ENCODE measurements at places on chromosomes 7 and 10.

DNA sequence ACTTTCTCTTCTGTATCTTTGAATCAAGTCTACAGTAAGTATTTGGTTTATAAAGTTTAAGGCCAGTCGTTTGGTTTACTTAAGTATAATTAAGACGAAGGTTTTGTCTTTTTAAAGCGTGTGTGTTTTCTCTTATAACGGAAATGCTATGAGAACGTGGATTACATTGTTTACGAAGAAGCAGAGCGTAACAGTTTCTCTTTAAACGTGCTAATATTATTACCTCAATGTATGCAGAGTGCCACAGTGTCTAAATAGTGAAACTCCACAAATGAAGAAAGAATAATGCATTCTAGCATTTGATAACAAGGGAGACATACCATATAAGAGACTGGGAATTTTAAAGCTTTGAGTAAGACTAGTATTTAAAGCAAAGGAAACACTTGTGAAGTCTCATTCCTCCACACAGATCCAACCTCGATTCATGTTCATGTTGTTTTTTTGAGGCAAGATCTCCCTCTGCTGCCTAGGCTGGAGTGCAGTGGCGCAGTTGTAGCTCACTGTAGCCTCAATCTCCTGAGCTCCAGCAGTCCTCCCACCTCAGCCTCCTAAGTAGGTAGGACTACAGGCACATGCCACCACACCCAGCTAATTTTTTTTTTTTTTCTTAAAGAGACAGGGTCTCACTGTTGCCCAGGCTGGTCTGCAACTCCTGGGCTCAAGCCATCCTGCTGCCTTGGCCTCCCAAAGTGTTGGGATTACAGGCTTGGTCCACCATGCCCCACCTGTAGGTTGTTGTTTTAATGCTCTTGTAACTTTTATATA lies 75.1 kb downstream of the ANKRD61 start:
- no peak for DNase-seq

DNA sequence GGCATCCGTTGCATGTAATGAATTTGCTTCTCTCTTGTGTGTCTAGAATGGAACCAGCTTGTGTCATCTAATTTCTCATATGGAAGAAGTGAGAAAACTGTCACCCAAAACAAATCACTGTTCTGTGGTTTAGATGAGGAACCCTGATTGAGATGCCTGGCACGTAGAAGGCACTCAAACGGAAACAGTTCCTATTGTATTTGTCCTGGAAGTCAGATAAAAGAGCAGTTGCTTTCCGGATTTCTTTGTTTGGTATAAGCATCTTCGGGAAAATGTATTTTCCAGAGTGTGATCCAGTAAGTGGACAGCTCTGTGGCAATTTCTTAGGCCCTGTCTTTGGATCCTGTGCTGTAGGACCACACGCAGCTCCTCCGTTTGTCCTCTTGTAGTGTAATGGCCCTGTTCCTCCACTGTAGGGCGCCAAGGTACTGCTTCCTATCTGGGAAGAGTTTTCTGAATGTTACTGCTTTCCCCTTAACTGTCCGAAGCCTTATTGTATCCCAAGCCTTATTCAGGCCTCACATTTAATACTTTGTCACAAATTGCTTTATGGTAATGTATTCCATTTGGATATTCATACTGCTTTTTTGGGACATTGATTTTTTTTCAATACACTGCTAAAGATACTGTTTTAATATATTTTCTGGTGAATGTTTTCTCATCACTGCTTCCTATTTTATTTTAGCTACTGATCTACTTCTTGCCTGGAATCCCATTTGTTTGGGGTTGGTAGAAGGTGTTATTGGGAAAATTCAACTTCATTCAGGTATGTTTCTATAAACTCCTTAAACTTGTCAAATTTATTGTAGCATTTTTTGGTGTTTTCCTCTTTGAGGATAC lies 24.8 kb downstream of the INPP5F start:
- peak; percentile 59 for DNase-seq

DNA sequence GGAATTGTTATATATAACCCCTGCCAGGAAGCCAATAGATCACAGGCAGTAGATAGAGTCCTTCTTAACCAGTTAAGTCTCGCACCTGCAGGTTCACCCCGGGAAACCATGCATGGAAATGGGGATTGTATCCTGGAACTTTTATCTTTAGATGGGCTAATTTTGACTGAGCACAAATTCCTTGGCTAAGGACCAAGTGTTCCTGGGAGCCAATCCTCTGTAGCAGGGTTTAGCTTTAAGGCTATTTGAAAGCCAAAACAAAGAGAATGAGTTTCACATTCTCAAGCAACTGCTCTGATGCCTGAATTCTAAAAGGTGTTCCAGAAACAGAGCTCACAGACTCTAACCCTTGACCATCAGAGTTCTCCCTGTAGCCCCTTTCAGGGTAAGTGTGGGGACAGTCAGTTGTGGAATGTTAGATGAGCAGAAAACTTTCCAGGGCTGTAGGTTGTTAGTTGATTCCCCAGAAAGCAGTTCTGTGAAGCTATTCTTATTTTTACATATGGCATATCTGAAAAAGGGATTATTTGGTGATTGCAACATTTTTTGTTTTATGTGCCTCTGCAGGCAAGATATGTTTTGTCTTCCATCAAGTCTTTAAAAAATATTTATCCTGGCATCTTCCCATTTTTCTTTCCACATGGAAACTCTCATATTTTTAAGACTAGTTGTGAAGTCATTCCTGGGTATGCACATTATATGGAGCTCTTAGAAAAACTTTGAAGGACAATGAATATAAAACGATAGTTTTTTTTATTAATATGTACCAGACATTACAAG lies 16.2 kb upstream of the NPVF start:
- DNase-seq = no peak

DNA sequence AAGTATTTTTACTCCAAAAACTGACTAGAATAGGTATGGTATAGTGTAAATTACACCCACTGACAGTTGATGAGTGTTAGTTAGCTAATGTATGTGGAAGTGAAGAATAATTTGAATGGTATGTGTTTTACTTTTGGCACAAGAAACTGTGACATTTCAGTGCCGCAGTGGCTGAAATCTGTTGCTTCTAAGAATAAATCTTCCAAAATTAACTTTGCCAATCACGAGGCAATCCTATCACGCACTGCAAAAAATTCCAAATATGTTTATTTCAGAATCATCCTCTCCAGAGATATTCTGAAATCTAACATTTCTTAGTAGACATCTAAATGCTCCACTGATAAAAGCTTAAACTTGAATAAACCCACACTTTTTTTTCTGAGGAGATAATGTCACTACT lies 61.2 kb downstream of the PCLO start:
- DNase-seq = no peak

All from stimulated activated CD4-positive, alpha-beta T cell treated with anti-CD3 and anti-CD28 coated beads, Interleukin-4, amount 100 ng/mL, for 48 hours (primary cell).